ENCODE measurements at places on chromosomes 4 and X.
A peak's percentile ranks its signal among the peaks of the same experiment; 100 is the strongest.

- peaks cover 70% of the 10 kb centered on the region for H3K36me3 ChIP-seq
- H3K27ac ChIP-seq = no peak overlapping the region
- H3K4me3 ChIP-seq = no peak overlapping the region
- no peak for DNase-seq
- no peaks in the 10 kb centered on the region for H3K4me1 ChIP-seq
- no peaks in the 10 kb centered on the region for H3K27me3 ChIP-seq
These were observed 61.3 kb downstream of the CENPC start for GRCh38 chr4:67483868-67484602.

- no peaks in the 10 kb centered on the region for H3K36me3 ChIP-seq
- no peaks in the 10 kb centered on the region for H3K4me1 ChIP-seq
- no peak overlapping the region for H3K4me3 ChIP-seq
- no peak overlapping the region for H3K27ac ChIP-seq
- no peaks in the 10 kb centered on the region for H3K27me3 ChIP-seq
These were observed 68.4 kb upstream of the IQCM start for GRCh38 chr4:149884046-149884445.

DNA sequence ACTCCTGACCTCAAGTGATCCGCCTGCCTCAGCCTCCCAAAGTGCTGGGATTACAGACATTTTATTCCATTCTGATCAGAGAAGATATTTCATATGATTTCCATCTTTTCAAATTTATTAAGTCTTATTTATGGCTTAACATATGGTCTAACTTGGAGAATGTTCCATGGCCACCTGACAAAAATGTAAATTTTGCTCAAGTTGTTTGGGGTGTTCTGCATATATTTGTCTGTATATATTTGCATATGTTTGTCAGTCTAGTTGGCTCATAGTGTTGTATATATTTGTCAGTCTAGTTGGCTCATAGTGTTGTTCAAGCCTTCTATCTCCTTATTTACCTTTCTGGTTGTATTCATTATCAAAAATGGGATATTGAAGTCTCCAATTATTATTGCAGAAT is 16.2 kb upstream of the ATRX start:
- no peak overlapping the region for H3K4me3 ChIP-seq
- H3K4me1 ChIP-seq = no peaks in the 10 kb centered on the region
- no peak for DNase-seq

GRCh38 chrX:153643431-153644351 is 3.3 kb upstream of the DUSP9 start:
- peak overlapping the region; percentile 23 for H3K4me3 ChIP-seq
- no peak overlapping the region for H3K27ac ChIP-seq
- H3K36me3 ChIP-seq = no peaks in the 10 kb centered on the region
- H3K4me1 ChIP-seq = peaks cover 10% of the 10 kb centered on the region

- DNase-seq = no peak
- H3K4me3 ChIP-seq = no peak overlapping the region
- no peak overlapping the region for H3K27ac ChIP-seq
- H3K27me3 ChIP-seq = no peaks in the 10 kb centered on the region
These were observed 262.2 kb downstream of the SPOCK3 start for GRCh38 chr4:166972071-166972470.
